HTR-8/SVneo (cell line): ENCODE measurements at places on chromosomes 4 and X.
A peak's percentile ranks its signal among the peaks of the same experiment; 100 is the strongest.

DNA sequence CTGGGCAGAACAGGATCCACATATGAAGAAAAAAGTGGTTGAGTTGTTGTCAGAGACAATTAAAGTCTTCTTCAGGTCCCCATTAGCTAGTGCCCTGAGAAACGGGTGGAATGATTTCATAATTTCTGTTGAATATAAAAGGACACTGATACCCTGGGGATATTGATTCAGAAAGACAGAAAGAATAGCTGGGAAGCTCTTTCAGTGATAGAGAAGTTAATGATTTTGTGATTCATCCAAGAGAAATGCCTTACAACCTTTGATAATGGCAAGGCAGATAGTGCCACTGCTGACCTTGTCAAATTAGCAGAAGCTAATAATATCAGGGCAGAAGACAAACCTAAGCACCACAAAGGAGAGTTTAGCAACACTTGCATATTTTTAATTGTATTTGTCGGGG lies 37.9 kb downstream of the UNC5C start:
- no peak for DNase-seq

DNA sequence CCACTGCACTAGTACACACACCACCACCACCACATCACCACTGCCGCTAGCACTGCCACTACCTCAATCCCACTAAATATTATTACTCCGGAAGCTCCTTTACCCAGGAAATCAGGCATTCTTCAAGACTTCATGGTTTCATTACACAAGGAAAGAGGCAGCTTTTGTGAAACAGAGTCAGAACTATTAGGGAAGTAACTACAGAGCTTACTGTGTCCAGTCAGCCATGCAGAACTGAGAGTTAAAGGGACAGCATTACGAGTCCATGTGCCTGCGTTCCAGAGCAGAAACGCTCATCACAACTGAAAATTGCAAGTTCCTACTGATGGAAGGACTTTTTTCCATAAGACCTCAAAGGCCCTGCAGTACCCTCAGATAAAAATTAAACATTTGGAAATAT lies 103.2 kb upstream of the FRG1 start:
- DNase-seq: no peak

- DNase-seq: peak; percentile 11
Measured at GRCh38 chrX:13778916-13779315, 38.0 kb downstream of the GPM6B start.

- no peak for DNase-seq
Measured at GRCh38 chr4:111631215-111631999, 513.8 kb upstream of the FAM241A start.

DNA sequence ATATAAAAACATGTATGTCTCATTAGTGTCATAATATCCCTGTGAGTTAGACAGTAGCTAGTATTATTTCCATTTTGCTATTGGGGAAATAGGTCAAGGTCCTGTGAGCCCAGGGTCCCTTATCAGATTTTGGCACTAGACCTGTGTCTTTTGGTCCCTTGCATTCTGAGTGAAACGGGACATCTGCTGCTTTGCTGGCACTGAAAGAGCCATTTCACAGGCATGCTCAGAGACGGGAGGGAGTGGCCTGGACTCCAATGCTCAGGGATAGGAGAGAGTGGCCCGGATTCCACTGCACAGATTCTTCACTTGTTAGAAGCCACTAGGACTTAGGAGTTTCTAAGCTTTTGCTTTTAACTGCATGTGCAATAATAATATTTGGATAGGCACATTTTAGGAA lies 177.2 kb downstream of the TSPAN5 start:
- DNase-seq: no peak
